ENCODE measurements at places on chromosomes 4 and X.
A peak's percentile ranks its signal among the peaks of the same experiment; 100 is the strongest.

DNA sequence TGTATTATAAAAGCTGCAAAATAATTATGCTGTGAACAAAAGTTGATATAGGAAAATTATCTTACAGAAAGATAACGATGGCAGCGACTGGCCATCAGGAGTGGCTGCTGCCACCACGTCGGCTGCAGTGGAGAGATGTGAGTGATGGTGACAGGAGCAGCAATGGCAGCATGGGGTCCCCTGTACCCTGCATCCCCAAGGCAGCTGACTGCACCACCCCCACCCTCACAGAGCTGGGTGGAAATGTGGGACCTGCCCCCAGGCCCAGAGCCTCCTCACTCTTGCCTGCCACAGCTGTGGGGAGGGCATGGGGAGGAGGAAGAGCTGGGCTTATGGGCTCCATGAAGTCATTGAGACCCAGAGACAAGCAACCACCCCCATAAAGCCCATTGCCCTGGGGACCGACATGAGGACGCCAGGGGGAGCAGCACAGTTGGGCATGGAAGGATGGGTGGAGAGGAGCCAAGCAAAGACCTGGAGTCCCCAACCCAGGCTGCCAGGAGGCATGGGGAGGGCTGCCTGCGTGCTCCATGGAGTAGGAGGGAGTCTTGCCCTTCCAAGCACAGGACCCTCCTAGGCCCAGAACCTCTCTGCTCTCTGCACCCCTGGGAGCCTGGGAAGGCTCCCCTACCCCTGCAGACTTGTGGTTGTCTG, 1090.5 kb downstream of the PCDH18 start:
- DNase-seq, result no peak

DNA sequence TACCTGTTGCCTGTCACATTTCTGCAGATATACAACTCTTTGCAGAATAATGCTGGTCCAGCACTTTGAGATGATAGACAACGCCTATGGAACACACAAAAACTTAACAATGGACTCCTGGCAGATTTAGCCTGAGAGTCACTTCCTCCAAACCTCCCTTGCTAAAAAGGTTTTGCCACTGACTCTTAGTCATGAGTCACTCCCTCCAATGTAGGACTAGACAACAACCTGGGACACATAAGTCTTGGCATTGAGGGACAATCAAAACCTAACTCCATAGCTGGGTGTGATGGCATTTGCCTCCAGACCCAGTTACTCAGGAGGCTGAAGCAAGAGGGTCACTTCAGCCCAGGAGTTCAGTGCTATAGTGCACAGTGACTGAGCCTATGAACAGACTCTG, 22.0 kb upstream of the EIF4E start:
- no peak for DNase-seq

- no peak for DNase-seq
Measured at GRCh38 chrX:144840616-144841015, 406.7 kb upstream of the SPANXN1 start.

- DNase-seq, result peak; percentile 27
Measured at GRCh38 chr4:212438-213188, 88.3 kb downstream of the ZNF718 start.

GRCh38 chrX:97027384-97027922, 143.7 kb downstream of the RPA4 start:
- no peak for DNase-seq

DNA sequence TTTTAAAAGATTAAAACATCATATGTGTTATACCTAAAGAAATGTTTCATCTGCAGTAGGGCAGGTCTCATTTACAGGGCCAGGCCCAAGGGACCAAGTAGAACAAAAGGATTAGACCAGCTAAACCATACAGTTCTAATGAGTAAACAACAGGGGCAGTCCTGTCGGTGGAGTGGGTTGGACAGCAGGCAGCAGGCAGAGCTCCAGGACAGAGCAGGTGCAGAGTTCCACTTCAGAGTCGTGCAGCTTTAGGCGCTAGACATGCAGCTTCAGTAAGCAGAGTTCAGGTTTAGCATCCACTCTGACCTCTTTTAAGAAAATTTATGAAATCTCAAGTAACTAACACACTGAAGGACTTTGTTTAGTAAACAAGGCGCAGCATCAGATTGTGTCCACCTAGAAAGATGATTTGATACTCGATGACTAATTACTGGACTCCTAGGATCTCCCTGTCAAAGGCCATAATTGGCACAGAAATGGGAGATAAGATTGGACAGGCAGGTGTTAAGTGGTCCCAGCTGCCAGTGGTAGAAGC, 487.7 kb upstream of the INTU start:
- no peak for DNase-seq

- DNase-seq, result no peak
Measured at GRCh38 chr4:52098618-52099017, 47.5 kb downstream of the SPATA18 start.

- no peak for DNase-seq
Measured at GRCh38 chrX:39874202-39874816, 223.4 kb downstream of the BCOR start.

DNA sequence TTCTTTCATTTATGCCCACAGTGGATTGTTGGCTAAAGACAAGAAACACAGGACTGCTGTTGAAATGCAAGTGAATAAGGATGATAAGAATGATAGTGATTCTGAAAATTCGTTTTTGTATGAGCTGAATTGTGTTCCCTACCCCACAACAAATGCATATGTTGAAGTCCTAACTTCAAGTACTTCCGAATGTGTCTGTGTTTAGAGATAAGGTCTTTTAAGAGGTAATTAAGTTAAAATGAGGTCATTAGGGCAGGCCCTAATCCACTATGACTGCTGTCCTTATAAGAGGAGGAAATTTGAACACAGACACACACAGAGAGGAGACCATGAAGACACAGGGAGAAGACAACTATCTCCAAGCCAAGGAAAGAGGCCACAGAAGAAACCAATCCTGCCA, 126.6 kb upstream of the ACSL4 start:
- peak; percentile 46 for DNase-seq

Data from K562 (cell line).